ENCODE measurements at places on chromosomes 7 and 10.

GRCh38 chr7:142391191-142391992 is 133.5 kb upstream of the PRSS58 start:
- no peak for DNase-seq

DNA sequence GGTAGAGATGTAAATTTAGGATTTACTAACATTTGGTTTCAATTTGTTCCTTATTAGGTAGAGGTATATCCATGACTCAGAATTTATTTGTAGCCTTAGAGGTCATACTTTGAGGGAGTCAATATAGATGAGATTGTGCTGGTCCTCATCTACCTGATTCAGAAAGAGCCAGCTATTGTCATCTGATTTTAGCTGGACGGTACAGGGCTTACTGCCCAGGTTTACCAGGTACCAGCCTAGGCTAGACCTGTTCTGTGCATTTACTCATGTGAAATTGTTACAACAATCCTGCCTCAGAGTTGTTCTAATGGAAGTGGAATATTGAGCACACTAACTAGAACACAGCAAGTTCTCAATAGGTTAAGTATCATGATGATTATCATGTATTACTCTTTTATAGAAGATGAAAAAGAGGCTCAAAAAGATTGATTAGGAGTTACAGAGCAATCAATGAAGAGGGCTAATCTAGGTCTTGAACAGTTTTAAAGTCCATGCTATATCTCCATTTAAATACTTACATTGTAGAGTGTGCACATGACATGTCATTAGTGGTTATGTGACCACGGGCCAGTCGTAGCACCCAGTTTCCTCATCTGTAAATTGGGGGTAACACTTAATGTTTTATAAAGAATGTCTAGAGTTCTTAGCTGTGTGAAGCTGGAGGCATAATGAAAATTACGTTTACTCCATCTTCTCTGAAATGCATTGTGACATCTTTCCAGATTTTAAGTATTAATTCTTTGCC is 42.1 kb downstream of the TRIM24 start:
- no peak for DNase-seq

- peak; percentile 54 for DNase-seq
Observed at GRCh38 chr10:30751678-30752331, 122.3 kb upstream of the LYZL2 start.

GRCh38 chr7:102318482-102318971 is 31.9 kb downstream of the SH2B2 start:
- no peak for DNase-seq

GRCh38 chr7:7861211-7861633 is 107.4 kb upstream of the GLCCI1 start:
- no peak for DNase-seq

DNA sequence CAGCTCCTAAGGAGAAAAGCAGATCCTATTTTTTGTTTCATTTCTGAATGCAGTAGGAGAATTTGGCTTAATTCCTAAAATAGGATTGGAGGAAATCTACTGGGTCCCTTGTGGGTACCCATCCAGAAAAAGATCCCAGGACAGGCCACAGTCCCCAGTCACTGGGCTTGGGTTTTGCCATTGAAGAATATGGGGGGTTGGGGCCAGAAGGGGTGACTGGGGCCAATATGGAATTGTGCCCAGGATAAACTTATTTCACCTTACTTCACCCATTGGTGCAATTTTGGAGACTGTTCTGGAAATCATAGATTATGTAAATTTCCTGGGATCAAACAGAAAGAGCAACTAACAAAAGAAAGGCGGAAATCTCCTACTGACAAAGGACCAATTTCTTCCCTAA is 5.0 kb downstream of the HOXA5 start:
- DNase-seq, result no peak

DNA sequence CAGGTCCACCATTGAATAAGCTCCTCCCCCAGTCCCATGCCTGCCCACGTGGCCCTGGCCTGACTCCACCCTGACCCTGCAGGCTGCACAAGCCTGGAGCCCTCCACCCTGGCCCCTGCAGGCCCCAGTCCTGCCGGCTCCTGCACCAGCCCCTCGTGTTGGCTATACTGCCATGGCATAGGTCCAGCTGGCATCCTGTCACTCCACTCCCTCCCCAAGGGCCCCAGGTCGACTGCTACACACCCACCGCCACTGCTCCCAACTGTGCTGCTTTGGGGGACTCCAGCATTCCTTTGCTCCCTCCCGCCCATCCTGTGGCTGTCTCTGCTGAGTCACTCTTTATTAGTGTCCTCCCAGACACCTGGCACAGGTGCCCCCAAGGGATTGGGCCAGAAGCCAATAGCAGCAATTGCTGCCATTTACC is 32.4 kb upstream of the HSPA12A start:
- no peak for DNase-seq

Measured in immature natural killer cell (primary cell).